SK-N-MC (cell line): ENCODE measurements at places on chromosomes 3 and 15.

GRCh38 chr15:70459312-70459711 is 304.0 kb downstream of the UACA start:
- no peak for DNase-seq

DNA sequence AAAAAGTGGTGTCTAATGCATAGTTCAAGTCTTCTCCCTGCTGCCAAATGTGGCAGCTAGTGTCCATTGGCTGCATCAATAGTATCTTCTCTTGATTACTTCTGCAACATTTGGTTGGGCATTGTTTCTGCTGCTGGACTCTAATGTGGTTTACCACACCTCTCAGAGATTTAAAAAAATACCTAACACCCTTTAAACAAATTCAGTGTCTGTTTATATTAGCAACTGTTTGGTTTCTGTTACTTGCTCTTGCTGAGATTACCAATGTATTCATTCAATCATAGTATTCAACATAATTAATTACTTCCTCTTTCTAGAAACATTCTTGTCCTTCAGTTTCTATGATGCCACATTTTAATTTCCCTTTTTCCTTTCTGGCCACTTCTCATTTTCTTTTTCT is 20.3 kb upstream of the NECTIN3 start:
- no peak for DNase-seq

DNA sequence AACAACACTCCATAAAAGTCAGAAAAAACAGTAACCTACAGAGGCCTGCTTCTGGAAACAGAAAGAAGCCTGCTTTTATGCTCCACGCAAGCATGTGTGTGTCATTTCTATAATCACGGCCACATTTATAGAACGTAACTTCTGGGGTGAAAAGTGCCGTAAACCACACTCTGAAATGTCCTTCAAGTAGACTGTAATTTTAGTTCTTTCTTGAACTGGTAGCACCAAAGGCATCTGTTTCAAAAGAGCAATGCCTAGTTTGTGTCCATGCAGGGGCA is 19.5 kb upstream of the CMTM7 start:
- no peak for DNase-seq

DNA sequence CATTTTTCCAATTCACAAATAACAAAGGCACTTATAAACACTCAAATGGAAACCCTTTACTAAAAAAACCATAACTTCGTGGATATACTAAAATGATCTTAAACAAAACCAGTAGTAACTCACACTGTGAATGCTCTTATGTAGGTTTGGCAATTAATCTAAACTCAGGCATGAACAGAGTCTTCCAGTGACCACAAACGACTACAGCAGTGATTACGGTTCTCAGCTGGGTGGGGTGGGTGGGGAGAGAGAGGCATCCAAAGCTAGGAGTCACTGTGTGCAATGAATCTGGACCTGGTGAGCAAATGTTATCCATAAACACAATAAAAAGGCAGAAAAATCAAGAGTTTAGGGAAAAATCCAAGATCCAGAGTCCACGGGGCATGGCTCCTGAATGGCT is 21.3 kb downstream of the SLC12A8 start:
- DNase-seq: no peak

GRCh38 chr15:78714890-78715289 is 73.9 kb upstream of the CHRNB4 start:
- DNase-seq: no peak

GRCh38 chr3:161314836-161315395 is 56.4 kb downstream of the SPTSSB start:
- no peak for DNase-seq

- no peak for DNase-seq
Observed at GRCh38 chr3:98136631-98137030, 6.1 kb downstream of the OR5H1 start.

DNA sequence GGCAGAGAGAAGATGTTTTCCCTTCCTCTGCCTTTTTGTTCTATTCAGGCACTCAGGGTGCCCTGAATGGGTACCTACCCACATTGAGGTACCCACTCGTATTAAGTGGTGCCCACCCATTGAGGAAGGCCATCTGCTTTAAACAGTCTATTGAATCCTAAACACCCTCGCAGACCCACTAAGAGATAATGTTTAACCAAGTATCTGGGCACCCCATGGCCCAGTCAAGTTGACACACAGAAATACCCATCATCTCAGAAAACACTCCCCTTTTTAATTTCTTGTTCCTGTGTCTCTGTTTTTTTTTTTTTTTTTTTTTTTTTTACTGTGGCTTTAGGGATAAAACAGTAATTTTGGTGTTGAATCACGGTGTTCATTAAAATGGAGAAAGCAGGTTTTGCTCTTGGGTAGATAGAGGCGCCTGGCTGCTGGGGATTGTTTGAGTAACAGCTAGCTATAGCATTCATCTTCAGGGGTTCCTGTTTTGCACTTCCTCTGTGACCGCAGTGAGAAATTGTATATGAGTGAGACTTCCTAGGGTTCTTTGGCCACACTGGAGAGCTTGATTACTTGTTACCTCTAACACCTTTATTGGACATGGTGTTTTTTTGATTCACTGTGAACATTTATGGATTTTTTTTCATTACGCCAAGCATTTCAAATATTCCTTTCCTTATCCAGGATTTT is 259.1 kb downstream of the PTPRG start:
- no peak for DNase-seq

GRCh38 chr3:12643010-12643380 is 20.9 kb downstream of the RAF1 start:
- DNase-seq: no peak

DNA sequence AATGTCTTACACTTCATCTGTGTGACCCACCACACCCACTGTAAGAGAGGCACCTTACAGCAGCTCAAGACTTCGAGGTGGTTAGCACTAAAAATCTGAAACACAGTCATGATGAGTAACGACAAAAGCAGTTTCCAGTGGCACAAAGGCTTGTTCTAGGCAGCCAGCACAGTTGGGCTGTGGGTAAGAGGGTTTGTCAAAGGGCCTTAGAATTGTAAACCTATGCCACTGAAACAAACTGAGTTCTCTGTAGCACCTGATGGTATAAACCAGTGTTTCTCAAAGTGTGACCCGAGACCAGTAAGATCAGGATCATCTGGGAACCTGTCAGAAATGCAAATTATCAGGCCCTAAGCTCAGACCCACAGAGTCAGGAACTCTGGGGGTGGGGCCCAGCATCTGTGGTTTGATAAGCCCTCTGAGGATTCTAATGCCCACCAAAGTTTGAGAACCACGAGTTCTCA is 36.5 kb downstream of the DAPK2 start:
- no peak for DNase-seq

DNA sequence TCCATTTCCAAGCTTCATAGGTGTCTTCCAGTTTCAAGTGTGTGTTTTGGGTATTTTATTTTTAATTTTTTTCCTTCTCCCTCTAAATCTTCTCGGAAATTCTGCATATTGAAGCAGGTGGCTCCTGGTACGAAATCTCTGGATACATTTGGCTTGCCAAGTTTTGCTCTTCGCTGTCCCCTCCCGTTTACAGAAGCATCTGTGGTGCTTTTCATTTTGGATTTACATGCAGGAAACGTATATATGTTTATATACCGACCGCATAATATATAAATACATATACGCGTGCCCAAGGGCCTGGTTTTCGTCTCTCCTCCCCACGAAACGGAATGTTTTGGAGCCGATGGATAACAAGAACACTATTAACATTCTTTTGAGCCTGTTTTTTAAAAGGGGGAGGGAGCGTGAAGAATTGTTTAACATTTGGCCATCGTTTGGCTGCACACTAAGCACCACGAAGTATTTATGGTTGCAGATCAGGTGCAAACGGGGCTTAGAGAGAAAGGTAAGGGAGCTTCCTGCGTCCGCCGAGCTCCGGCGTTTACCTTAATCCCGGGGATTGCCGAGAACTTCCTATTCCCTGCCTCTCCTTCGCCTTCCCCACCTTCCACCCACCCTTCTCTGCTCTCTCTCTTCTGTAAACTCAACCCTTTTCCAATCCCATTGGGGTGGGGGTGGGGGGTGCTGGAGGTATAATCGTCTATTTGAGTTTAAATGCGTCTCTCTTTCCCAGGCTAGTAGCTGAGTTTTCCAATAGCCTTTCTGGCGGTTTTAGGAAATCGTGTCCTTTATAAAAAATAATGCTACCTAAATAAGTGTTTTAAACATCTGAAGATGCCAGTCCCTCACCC is 1.1 kb upstream of the NLGN1 start:
- DNase-seq: no peak

DNA sequence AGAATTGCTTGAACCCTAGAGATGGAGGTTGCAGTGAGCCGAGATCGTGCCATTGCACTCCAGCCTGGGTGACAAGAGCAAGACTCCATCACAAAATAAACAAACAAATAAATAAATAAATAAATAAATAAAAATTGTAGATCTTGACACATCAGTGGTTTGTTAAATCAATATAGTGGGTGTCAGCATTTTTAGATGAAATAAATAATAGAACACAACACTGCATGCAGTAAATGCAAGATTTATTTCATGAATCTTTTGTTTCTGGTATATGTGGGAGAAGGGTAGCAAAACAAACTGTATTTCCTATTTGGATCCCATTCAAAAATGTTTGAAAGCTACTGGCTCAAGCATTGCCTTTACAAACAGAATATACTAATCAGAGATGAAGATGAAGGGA is 35.6 kb upstream of the CHRM5 start:
- no peak for DNase-seq

GRCh38 chr3:39721076-39721475 is 88.3 kb upstream of the MYRIP start:
- no peak for DNase-seq

- peak; percentile 45 for DNase-seq
Observed at GRCh38 chr15:50315814-50316630, 39.0 kb downstream of the GABPB1 start.

DNA sequence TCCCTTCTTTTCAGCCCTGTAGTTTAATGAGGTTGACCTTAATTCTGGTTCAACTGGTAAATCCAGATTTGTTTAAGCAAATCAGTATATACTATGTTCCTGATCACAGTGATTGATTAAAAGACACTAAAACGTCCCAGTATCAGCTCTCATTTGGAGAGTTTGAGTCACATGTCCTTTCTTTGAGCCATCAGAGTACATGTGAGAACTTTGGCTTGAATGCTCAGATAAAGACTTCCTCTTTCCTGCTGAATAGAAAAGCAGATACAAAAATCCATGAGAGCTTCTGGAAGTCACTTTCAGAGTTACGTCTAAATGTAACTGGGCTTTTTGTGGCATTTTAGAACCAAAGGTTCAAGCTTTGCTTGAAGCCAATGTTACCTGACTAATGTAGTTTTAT is 341.8 kb upstream of the SATB1 start:
- no peak for DNase-seq

GRCh38 chr15:92846741-92847140 is 53.4 kb upstream of the CHD2 start:
- no peak for DNase-seq

- no peak for DNase-seq
Observed at GRCh38 chr15:98730860-98731711, 82.7 kb downstream of the IGF1R start.

- DNase-seq: no peak
Observed at GRCh38 chr3:97656638-97657037, 107.9 kb upstream of the ARL6 start.

DNA sequence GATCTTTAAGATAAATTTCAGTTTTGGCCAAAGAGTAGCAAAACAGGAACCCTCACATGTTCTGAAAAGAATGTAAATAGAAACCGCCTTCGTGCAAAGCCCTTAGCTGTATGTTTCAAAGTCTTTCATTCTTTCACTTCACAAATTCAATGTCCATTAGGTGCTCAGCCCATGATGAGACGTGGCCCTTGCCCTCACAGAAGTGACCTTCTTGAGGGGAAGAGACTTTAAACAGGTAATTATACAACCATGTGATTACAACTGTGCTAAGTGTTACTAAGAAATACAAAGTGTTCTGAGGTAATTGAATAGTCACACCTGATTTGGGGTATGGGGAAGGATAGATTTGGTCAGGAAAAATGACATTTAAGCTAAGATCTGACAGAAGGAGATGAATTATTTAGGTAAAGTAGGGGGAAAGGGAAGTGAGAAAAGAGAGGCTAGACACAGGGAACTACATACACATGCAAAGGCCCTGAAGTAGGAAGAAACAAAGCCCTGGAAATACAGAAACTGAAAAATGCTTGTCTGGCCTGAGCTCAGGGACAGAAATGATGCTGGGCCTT is 19.6 kb downstream of the HSPBAP1 start:
- no peak for DNase-seq

DNA sequence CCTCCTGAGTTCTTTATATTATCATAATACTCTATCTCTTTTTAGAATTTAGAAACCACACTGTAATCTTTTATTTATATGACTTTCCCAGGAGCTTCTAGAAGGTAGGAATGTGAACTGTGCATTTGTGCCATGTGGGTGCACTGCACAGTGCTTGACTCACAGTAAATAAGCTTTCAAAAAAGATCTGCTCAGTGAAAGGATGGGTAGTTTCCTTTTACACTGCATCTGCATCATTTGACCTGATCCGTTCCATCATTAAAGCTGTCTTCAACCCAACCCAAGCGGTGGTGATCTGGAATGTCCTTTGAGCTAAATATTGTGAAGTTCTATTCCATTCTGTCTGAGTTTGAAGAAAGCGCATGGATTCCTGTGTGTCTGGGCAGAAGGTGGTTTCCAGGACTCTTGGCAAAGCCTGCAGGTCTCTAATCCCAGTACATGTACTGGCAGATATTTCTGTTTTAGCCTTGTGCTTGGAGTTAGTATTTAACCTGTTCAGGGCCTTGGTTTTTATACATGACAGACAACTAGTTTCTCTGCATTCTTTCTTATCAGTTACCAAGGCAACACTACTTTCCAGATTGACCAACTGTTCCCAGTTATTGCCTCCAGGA is 96.7 kb downstream of the DHX30 start:
- DNase-seq: no peak

DNA sequence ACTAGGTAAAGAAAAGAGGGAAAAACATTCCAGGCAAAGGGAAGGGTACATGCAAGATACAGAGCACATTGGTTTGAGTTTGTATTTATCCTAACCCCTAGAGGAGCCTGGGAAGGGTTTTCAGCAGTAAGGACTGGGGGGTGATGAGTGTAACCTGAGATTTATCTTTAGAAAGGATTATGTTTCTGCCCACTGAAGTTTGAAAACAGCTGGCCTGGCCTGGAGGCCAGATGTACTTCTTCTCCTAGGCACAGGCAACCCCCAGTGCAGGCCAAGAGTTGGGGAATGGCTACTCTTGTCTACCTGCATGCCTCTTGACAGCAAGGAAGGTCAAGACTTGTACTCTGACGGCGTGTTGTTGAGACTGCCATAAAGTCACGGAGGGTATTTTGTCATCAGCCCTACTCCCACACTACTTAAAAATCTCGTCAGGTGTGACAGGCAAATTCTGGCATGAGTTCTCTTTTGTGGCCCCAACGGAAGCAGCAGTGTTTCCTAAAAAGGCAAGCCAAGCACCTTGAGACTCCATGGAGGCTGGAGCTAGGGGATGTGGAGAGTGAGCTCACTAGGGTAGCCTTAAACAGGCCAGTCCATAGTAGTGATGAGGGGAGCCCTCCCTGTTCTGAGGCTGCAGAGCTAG is 241.5 kb upstream of the WNT5A start:
- DNase-seq: no peak

DNA sequence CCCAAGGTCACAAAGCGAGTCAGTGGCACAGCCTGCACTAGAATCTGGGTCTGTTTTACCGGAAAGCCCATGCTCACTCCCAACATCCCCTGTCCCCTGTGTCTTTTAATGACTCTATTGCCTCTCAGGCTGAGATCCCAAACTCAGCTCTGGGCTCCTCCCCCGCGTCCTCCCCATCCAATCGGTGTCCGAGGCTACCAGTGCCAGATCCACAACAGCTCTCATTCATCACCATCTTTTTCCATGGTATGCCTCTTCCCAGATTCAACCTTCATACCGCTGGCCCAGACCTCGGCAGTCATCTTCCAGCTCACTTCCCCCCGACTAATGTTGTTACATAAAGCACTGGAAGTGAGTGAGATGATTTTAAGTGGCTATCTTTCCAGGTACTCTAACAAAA is 16.1 kb upstream of the KY start:
- no peak for DNase-seq
